CD4-positive, alpha-beta T cell treated with Interleukin-12 subunit alpha and Interleukin-12 subunit beta, for 1 hour (primary cell): ENCODE measurements at places on chromosomes 3 and 15.

DNA sequence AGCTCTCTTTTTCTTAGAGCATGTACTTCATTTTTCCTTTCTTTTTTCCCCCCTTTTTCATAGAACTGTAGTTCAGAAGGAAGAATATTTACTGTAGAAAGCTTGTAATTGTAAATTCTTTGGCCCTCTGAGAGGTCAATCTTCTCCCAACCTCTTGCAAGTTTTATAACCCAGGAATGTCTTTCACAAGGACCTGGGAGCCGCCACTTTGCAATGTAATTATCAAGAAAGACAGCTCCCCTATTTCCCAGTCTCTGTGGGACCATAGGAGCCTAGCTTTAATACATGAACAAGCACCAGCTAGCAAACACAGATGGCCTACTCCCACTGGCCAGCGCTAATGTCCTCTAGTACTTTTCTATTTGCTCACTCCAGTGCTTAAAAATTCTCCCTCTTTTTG lies 51.4 kb downstream of the NFKBIZ start:
- no peak for DNase-seq

DNA sequence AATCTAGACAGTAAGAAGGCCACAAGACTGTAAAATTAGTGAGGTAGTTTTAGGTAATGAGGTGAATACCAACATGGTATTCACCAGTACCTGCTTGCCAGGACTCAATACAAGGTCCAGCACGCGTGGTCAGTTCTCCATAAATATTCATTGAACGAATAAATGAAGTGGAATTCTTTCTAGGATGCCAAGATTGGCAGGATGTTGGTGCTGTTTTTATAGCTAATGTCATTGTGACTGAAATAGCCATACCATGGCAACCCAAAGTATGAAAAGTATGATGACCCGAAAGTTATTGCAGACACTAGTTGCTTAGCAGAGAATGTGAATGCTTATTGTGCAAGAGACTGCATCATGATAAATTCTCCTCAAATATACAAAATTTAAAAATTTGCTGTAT lies 307.2 kb downstream of the KCNH8 start:
- DNase-seq, result no peak

- DNase-seq, result no peak
These were observed 371 bp upstream of the CLSTN2 start for GRCh38 chr3:139934613-139935015.

DNA sequence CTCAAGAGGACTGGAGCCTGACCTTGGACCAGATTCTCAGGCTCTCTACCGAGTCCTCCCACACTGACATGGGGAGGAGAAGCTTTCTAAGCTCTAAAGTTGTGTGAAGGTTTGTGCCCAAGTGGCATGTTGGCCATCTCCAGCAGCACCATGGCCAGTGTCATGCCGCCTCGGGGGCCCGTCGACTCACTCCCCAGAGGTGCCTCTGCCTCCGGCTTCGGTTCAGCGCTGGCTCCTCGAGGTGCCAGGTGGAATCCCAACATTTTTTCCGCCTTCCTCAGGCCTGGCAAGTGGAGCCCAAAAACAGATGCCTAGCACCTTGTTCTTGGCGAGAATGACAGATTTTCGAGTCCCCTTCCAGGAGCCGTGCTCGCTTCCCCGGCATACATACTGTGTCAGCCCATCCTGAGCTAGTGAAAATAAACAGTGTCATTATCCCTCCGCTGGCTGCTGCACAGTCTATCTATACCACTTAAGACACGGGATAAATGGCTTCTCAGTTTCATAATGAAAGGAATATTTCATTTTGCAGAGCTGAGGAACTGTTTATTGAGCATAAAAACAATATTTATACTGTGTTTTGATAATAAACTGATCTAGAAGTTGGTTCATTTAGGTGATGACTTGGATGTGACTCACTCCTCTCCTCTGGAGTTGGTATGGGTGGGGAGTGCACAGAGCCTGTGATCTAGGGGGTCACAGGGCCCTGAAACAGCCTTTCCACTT lies 328.5 kb upstream of the TLE3 start:
- no peak for DNase-seq
